ENCODE measurements at places on chromosomes 4 and X. TPM values are rescaled to one million over a fixed set of nuclear protein-coding genes. Genes with fewer than 3 reads are reported as not detected.
A peak's percentile ranks its signal among the peaks of the same experiment; 100 is the strongest.

GRCh38 chrX:134647477-134647877 lies 10.8 kb downstream of the PLAC1 start:
- no peak for DNase-seq

DNA sequence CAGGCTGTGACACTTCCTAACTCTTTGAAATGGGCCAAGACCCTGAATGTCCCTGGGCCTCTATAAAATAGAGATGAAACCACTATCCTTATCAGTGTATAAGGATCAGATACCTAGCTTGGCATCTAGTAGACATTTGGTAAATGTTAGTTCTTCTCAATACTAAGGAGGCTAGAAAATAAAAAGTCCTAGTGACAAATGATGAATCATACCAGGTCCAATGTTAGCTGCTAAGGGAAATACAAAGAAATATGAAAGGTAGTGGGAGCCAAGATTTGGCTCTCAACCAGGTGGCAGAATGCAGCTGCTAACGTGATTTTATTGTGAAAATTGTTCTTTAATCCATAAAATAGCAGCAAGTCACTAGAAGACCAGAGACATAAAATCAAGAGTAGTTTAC lies 19.8 kb upstream of the PPARGC1A start:
- no peak for DNase-seq

GRCh38 chrX:106921637-106922036 lies 1.4 kb downstream of the CLDN2 start:
- DNase-seq = no peak

- peak; percentile 26 for DNase-seq
These were observed 56.7 kb downstream of the NAF1 start for GRCh38 chr4:163109967-163110366.

GRCh38 chrX:1387141-1387776 lies 4.7 kb downstream of the SLC25A6 start:
- DNase-seq = no peak

- DNase-seq = no peak
These were observed 8.8 kb downstream of the DIPK2B start for GRCh38 chrX:45191820-45192409.

DNA sequence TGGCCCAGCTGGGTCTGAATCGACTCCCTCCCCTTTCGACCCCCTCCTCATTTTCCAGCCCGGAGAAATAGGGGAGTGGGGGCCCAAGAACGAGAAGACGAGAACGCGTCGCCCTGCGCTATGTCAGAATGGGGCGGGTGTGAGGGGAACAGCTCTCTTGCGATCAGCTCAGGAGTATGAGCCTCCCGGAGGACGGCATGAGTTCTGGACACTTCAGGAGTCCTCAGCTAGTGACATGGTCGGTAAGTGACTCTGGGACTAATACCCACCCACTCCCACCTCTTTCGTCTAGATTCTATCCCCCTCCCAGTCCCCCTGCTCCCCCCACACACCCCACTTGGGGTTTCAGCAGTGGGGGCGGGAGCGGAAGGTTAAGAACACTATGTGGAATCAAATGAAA lies 944 bp downstream of the KLF8 start:
- DNase-seq = no peak

The FMR1NB gene
- not detected for total RNA-seq

The HSFX3 gene
- total RNA-seq = 0.74 TPM

The TMEM35A gene
- total RNA-seq = 3.6 TPM

The MXRA5 gene
- total RNA-seq = 7.4 TPM

DNA sequence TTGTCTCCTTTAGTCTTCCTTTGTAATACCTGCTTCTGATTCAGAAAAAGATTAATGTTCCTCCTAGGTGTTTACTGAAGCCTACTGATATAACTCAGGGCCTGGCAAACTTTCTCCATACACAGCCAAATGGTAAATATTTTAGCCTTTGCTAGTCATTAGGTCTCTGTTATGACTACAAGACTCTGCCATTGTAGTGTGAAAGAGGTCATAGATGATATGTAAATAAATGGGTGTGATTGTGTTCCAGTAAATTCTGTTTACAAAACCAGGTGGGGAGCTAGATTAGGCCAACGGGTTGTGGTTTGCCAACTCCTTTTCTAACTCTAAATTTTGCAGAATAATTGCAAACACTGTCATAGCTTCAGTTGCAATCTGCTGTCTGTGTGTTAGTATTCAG lies 568.1 kb upstream of the GNPDA2 start:
- DNase-seq = no peak

GRCh38 chrX:25012433-25012735 lies 3.4 kb downstream of the ARX start:
- DNase-seq = no peak

DNA sequence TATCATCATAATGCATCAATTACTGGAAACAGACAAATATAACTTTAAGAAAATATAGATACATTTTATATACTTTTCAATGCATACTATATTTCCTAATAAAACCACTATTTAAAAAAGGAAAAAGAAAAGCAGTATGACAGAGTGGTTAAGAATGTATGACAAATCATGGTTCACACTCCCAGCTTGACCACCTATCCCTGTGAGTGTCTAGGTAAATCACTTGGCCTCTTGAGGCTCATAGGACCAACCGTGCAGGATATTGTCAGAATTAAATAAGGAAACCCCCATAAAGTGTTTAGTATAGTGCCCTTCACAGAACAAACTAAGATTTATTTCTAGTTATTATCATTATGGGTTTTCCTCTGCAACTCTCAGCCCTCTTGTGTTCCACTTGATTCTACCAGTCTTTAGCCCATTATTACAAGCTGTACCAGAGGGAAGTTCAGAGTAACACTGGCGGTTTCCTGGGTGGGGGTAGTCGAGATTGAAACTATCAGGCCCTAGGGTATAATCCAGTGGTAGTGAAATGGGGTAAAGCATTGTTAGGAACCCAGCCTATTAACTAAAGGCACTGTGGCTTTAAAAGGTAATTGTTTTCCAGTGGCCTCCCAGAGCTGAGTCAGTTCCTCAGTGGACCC lies 55.5 kb upstream of the PAK3 start:
- no peak for DNase-seq

- no peak for DNase-seq
These were observed 21.4 kb upstream of the FGFR3 start for GRCh38 chr4:1771555-1772305.

The CENPVL3 gene
- 27.3 TPM for total RNA-seq

The APLN gene
- total RNA-seq = 1.7 TPM

The MAGEA10 gene
- not detected for total RNA-seq

DNA sequence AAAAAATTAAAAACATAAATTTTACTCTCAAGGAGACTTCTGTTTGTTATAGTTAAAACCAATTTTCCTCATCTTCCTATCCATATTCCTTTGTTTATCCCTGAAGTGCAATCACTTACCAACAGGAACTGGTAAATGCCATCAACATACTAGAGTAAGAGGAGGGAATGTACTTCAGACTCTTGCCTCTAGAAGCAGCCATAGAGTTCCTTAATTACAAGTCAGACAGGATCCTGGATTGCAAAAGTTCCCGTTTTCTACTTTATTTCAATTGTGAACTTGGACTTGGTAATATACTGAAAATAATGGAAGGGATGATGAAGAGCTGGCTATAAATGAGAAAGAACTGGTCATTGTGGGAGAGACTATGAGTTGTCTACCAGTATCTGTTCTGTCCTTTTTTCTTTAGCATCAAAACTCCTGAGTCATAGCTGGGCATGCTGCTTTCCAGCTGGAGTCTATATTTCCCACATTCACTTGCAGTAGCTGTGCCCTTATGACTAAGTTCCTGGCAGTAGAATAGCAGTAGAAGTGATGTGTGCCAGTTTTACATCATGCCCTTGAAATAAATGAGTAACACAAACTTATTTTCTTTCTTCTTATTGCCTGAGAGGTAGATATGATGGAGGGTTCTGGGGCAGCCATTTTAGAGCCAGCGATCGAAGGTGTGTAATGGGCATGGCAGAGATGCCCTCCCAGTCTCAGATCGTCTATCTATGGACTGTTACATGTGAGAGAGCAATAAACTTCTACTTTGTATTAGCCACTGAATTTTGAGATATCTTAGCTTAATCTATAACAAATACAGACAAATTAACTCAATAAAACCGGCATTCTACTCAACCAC lies 26.8 kb upstream of the SPARCL1 start:
- DNase-seq = no peak

DNA sequence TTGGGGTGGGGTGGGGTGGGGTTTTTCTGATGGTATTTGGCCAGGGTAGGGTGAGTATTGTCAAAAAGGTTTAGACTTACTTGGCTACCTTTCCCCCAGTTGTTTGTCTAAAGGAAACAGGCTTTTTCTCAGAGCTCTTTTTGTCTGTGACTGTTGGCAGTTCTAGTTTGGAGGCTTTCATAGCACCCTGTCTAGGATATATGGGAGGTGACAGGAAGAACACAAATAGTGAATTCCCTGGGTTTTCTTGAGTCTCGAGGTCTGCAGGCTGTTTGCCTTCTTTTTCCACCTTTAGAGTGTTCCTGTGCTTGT lies 13.5 kb downstream of the RPS6KA3 start:
- DNase-seq = no peak

The GPAT3 gene
- total RNA-seq = 1.2 TPM

The SLC2A9 gene
- 15.3 TPM for total RNA-seq

DNA sequence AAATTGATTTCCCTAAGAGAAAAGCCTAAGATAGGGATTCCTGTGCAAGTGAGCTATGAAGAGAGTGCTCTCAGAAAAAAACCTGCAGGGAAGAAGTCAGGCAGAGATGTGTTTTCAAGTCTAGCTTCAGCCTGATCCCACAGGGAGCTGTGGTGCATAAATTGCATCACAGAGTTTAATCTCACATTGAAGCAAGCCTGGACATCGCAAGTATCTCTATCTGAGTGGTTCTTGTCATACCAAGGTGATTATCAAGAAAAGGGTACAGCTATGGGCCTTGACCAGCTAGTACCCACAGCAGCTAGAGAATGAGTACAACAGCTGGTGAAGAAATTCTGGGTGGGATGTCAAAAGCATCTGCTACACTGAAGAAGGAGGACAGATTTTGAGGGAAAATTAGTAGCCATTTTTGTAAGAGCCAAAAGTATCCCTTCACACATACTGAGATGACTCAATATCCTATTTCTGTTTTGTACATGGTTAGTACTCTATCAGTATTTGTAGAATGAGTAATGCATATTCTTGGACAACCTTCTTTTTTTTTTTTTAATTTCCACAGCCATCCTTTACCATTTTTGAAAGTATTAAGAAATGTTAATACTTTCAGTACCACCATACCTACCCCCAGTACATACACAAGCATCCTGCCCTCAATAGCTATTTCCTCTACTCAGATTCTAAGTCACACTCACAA lies 708.9 kb downstream of the IL1RAPL1 start:
- no peak for DNase-seq

The TCEAL6 gene
- total RNA-seq = 36.8 TPM

DNA sequence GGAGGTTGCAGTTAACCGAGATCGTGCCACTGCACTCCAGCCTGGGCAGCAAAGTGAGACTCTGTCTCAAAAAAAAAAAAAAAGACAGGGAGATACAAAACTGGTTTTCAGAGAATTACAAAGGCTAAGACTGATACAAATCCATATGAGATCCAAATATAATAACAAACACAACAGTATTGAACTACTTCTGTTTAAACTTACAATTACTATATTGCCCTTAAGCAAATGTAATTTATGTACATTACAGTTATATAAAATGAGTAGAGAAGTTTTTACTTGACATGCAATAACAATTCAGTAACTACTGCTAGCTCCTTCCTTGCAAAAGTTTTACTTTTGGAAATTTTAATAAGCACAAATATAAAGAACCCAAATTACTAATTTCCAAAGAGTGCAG lies 52.6 kb upstream of the PABPC1L2A start:
- DNase-seq = no peak

- DNase-seq = no peak
These were observed 192.5 kb upstream of the TTC29 start for GRCh38 chr4:147138171-147138570.

- DNase-seq = no peak
These were observed 9.5 kb downstream of the XPNPEP2 start for GRCh38 chrX:129748305-129748704.

DNA sequence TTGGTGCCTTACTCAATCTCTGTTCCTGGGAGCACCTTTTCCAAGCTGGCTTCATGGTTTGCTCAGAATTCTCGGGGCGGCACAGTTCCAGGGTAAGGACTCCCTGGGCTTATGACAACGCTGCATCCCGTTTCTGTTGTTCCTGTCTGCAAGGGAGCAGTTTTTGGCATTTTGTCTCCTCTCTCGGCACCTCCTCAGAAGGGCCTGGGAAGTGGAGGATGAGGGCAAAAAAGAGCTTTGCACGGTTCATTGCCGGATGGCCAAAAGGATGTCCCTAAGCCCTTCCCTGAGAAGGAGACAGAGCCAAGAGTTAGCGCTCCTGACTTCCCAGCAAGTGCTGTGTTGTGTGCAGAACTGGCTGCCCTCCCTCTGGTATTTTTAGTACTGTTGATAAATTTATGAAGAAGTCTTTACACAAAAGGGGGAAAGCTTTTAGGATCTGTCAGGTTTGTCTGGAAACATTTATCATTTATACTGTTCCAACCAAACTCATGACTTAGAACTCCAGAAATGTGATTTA lies 13.4 kb downstream of the SRD5A3 start:
- no peak for DNase-seq

The CWH43 gene
- total RNA-seq = 118 TPM

DNA sequence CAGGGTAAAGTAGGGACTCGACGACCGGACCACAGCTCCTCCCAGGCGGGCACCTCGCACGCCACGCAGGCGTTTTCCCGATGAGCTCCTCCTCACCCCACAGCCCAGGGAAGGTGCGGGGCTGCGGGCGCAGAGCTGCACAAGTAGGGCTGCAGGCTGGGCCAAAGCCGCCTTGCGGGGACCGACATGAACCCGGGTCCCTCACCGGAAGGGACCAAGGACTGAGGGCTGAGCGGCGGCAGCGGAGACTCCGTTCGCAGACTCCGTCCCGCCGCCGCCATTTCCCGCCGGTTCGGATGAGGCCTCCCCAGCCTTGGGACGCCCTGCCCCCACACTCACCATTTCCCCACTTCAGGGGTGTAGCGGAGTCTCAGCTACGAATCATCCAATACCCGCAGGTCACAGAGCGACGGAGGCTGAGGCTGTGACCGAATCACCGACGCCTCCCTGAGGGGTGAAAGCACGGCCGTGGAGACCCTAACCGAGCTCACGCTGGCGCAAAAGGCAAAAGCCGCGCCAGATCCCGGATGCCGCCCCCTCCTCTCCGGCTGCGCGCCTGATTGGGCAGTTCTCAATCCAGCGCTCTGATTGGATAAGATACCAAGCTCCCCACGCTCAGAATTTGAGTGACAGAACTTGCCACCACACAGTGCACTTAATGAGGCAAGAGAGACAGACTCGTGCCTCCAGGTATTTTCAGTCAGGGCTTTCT lies at the start of gene ZNF732:
ZNF732 (minus strand) TSS at position 506 of the 712 bp plus-strand sequence; CDS start at position 342, 164 bp downstream.
- peak; percentile 36 for DNase-seq

DNA sequence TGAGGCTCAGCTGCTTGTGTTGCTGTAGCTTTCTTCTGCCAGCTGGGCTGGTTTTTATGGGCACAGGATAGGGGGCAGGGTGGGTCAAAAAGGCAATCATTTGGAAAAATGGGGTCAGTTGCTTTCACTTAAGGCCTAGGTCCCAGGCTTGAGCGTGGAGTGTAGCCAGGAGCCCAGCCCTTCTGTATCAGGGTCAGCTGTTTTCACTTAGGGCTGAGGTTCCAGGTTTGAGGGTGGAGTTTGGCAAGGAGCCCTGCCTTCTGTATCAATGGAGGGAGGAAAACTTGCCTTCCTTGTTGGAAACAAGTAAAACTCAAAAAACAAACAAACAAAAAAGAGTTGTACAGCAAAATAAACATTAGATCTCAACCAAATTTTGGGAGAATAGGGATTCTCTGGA lies 37.0 kb upstream of the UGT8 start:
- no peak for DNase-seq

All from prostate gland (tissue), 2 donors.